COLO829 (cell line): ENCODE measurements at places on chromosomes 3 and 15.

DNA sequence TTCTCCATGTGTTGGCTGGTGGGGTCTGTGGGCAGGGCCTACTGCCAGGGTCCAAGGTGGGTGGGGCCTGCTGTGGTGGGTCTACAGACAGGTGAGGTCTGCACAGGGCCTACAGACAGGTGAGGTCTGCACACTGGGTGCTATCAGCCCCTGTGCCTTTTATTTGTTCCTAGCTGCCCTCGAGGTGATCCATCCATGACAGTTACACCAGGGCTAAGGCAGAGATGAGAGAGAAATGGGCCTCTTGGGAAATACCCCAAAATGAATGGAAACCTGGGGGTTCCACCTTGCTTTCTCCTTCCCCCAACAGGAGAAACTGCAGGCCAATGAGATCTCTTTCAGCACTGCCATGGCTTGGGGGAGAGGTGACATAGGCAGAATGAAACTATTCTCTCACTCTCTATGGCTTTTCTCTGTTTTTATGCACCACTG lies 36.4 kb downstream of the CFAP100 start:
- no peak for DNase-seq

DNA sequence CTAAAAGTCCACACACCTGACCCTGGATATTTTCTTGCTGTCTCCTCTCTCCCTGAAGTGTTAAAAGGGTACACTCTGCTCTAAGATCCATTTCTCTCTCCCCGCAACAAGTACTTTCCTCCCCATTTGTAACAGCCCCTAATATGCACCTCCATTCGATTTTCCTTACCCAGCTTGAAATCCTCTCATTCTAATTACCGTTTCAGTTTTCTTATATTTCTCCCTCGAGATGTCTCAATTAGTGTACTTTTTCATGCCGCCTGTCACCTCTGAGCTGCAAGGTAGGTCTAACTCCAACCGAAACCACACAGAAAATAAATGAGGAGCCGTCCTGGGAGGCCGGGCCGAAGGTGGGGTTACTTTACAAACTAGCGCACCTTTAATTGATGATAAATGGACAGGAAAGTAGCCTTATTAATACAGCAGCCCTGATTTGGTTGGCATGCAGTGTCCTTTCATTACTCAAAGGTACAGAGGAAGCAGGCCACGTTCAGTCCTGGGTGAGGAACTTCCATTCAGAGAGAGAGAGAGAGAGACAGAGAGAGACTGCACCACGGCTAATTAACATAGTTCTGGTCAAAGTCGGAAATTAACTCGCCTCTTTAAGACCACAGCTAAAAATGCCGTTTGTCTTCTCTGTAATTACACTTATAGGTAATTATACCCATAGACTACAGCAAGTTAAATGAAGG lies 319.9 kb downstream of the ARRDC4 start:
- no peak for DNase-seq

GRCh38 chr3:39850716-39851032 lies 41.3 kb downstream of the MYRIP start:
- DNase-seq = no peak

DNA sequence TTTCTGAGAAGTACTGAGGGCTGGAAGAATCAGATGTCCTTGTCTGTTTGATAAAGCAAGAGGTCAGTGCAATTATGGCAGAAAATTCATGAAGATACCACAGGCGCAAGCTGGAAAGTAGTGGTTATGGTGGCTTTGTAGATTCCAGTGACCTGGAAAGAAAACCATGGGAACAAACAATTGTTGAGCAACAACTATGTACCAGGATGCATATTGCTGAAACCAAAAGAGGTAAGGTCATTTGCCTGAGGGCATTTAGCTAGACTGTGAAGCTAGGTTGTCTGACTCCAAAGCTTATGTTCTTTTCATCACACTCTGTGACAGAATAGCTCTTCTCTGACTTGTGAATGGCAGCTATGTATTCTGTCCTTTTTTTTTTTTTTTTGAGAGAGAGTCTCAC lies 74.0 kb downstream of the B3GALNT1 start:
- DNase-seq = no peak

DNA sequence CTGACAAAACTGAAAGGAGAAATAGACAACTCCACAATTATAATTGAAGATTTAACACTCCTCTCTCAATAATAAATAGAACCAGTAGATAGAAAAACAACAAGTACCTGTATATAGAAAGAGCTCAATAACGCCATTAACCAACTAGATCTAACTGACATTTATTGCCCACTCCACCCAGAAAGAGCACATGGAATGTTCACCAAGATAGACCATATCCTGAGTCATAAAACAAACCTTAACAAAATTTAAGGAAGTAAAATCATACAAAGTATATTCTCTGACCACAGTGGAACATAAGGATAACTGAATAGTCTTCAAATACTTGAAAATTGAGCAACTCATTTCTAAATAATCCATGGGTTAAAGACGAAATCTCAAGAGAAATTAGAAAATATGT lies 25.1 kb downstream of the KBTBD12 start:
- no peak for DNase-seq

DNA sequence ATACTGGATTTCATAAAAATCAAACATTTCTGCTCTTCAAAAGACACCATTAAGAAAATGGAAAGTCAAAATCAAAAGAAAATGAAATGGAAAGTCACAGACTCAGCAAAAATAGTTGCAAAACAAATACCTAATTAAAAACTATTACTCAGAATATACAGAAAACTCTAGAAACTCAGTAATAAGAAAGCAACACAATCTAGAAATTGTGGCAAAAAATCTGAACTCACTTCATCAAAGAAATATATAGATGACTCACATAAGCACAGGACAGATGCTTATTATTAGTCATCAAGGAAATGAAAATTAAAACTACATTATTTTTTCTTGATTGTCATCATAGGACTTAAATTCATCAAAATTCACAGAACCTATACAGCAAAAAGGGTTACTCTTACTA lies 430.0 kb downstream of the SHQ1 start:
- DNase-seq = no peak
